ENCODE measurements at places on chromosomes 2 and 18. TPM values are rescaled to one million over a fixed set of nuclear protein-coding genes. Genes with fewer than 3 reads are reported as not detected.

- no peak for DNase-seq
Measured at GRCh38 chr2:152067823-152068222, 31.0 kb downstream of the CACNB4 start.

- DNase-seq, result no peak
Measured at GRCh38 chr2:200619279-200619678, 33.5 kb downstream of the AOX1 start.

DNA sequence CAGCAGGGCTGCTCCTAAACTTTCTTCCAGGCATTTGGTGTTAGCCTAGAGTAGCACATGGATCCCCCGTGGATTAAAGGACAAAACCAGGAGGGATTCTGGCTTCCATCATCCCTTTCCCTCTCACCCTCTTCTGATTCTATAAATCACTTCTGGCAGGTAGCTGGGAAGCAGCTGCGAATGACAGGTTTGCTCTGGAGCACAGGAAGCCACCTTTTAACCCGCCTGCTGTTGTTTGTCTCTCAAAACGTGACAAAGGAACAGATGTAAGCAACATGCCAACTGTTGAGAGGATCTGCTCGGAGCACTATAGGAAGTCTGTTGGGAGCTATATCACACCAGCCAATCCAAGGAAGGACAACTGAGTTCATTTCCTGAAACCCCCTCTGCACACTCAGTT is 101.9 kb downstream of the ACTR2 start:
- no peak for DNase-seq

- DNase-seq, result no peak
Measured at GRCh38 chr18:76553715-76554546, 58.9 kb upstream of the ZNF516 start.

The SKOR2 gene
- not detected for total RNA-seq

Measured in glomerular endothelial cell (primary cell).